Esophagus squamous epithelium (tissue), 5 donors: ENCODE measurements at places on chromosomes 4 and X. TPM values are rescaled to one million over a fixed set of nuclear protein-coding genes. Genes with fewer than 3 reads are reported as not detected.

GRCh38 chrX:15946783-15947580, 92.4 kb upstream of the AP1S2 start:
- DNase-seq: no peak

The MORC4 gene
- total RNA-seq: 22.6 TPM

GRCh38 chrX:18640686-18641085, 31.2 kb downstream of the RS1 start:
- DNase-seq: no peak

DNA sequence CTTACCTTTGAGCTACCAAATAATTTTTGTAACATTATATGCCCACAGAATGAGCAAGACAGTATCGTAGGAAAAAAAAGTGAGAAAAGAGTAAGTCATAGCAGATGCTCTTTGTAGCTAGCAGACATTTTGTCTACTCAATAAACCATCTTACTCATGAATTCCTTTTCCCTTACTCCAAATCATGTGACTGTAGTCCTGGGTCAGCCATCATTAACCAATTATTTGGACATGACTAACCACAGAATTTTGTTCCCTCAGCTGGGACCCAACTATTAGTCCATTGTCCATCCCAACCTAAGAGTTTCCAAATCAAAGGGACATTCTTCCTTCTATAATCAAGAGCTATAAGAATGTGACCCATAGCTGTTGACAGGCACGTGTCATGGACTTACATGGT, 11.4 kb downstream of the UBE2D3 start:
- no peak for DNase-seq

The WAS gene
- total RNA-seq: 4.8 TPM
